ENCODE measurements at places on chromosomes 1 and 21.

- no peak for DNase-seq
Observed at GRCh38 chr21:38639571-38640354, 141.5 kb upstream of the ERG start.

DNA sequence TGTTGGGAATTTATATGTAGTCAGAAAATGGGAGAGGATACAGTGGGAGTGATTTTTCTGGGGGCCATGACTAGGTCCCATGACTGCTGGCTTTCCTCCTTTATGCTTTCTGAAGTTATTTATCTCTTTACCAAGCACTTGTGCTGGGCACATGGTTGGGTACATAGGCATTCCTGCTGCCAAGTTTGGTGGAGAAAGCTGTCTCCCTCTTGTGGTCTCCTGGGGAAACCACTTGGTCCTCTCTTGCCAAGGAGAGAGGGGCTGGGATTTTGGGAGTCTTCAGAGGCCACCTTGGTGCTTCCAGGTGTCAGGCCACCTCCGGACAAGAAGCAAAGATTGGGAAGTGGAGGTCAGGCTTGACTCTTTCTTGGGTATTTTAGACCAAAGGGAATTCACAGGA lies 120.2 kb upstream of the KCNE2 start:
- no peak for DNase-seq

DNA sequence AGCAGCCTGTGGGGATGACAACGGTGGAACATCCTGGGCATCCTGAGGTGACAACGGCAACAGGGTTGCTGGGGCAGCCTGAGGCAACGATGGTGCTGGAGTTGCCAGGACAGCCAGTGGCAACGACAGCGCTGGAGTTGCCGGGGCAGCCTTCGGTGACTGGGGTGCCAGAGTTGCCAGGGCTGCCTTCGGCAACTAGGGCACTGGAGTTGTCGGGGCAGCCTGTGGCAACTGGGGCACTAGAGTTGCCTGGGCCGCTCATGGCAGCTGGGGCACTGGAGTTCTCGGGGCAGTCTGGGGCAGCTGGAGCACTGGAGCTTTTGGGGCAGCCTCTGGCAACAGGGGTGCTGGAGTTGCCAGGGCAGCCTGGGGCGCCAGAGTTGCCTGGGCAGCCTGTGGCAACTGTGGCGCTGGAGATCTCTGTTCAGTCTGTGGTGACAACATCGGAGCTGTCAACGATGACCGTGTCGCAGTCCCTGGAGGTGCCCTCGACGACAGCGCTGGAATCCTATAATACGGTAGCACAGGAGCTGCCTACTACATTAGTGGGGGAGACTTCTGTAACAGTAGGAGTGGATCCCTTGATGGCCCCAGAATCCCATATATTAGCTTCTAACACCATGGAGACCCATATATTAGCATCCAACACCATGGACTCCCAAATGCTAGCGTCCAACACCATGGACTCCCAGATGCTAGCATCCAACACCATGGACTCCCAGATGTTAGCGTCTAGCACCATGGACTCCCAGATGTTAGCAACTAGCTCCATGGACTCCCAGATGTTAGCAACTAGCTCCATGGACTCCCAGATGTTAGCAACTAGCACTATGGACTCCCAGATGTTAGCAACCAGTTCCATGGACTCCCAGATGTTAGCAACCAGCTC lies 8.2 kb downstream of the SON start:
- no peak for DNase-seq

- no peak for DNase-seq
Observed at GRCh38 chr1:67226688-67227087, 60.4 kb downstream of the IL23R start.

GRCh38 chr1:33363470-33363861 lies 42.6 kb upstream of the A3GALT2 start:
- no peak for DNase-seq

DNA sequence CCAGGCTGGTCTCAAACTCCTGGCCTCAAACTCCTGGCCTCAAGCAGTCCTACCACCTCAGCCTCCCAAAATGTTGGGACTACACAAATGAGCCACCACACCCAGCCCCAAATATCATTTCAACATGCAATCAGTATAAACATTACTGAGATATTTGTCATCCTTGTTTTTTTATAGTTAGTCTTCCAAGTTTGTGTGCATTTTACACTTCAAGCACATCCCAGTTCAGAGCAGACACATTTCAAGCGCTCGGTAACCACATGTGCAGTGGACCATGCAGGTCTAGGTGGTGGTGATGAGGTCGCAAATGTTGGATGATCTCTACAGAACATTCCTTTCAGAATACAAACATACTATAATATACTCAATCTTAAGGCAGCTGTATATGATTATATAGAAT lies 23.8 kb upstream of the APP start:
- DNase-seq: no peak

- no peak for DNase-seq
Observed at GRCh38 chr21:40660461-40660860, 186.5 kb downstream of the DSCAM start.

DNA sequence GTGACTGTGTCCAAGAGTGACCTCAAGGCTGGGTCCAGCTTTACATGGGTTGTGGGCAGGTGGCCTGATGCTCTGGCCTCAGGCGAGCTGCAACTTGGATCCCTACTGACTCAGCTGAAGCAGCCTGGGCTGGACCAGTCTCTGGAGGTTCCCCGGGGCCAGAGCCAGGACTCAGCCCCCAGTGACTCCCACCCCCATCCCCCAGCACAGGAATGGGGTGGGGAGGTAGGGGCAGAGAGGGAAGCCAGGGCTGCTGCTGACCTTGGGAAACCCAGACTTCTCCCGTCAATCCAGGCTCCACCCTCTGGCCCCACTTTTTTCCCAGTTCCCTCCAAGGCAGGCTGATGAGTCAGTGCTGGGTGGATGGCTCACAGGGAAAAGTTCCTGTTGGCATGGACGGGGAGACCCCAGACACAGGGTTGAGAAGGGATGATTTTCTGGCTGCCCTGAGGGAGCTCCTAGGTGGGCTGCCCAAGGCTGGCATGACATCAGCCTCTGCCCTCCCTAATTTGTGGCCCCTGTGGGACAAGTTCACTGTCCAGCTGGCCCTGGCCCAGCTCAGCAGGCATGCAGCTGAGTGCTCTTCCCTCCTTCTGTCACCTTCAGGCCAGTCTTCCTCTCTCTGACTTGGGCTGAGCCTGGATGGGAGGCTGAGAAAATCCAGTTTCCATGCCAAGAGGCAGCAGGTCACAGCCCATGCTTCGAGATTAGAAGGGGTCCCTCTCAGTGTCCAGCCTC lies 2.2 kb downstream of the ZC3H12A start:
- no peak for DNase-seq

- DNase-seq: no peak
Observed at GRCh38 chr21:38958940-38959691, 153.4 kb downstream of the ETS2 start.

DNA sequence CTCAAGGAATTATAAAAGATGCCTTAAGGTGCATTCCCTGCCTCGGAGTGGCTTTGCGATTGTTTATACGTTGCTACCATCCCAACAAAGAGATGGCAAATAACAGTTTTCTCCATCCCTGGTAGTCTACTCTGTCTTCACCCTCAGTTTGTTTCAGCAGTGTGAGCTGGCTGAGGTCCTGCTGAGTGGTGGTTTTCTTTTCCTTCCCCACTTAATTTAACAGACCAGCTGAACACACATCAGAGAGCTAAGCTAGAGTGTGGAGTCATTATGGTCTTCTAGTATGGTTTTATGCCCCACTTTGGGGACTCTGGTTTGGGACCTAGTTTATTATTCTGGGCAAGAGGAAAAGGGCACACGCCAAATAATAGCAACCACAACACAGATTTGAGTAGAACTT lies 2.2 kb downstream of the PIGV start:
- no peak for DNase-seq

DNA sequence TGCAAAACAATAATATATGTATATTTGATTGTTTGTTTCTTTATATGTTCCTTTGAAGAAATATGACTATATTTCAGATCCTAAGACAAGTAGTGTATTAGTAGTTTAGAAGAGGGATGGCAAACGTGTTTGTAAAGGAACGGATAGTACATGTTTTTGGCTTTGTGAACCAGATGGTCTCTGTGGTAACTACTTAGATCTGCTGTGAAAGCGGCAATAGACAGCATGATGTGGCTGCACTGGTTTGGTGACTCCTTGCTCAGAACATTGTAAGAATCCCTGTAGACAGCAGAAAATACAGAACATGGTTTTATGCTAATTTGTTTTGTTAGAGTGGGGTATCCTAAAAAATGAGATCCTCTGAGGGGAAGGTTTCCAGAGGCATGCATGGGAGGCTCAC lies 3.1 kb downstream of the ACADM start:
- DNase-seq: no peak

GRCh38 chr1:35524106-35524505 lies 33.1 kb downstream of the KIAA0319L start:
- no peak for DNase-seq

DNA sequence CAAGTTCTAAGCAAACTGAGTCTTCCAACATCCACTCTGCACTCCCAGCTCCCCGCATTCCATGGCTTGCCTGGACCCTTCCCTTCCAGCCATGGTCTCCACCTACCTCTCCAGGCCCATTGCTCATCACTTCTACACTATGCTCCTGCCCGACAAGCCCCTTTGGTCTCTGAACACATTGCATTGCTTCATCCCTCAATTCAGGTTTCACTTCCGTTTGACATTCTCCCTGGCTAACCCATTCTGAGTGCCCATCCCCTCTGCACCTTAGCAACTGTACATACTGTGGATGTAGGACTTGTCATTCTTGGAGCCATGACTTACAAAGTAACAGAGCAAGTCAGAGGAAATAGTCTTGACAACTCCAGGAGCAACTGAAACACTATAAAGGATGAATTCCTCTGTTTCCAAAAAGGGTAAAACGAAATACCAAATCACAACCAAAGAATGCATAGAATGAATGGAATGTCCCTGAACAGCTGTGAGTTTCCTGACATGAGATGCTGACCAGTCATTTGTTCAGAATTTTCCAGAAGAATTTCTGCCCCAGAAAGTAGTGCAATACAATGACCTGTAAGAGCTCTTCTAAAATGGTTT lies 66.7 kb downstream of the KCNJ6 start:
- DNase-seq: no peak

DNA sequence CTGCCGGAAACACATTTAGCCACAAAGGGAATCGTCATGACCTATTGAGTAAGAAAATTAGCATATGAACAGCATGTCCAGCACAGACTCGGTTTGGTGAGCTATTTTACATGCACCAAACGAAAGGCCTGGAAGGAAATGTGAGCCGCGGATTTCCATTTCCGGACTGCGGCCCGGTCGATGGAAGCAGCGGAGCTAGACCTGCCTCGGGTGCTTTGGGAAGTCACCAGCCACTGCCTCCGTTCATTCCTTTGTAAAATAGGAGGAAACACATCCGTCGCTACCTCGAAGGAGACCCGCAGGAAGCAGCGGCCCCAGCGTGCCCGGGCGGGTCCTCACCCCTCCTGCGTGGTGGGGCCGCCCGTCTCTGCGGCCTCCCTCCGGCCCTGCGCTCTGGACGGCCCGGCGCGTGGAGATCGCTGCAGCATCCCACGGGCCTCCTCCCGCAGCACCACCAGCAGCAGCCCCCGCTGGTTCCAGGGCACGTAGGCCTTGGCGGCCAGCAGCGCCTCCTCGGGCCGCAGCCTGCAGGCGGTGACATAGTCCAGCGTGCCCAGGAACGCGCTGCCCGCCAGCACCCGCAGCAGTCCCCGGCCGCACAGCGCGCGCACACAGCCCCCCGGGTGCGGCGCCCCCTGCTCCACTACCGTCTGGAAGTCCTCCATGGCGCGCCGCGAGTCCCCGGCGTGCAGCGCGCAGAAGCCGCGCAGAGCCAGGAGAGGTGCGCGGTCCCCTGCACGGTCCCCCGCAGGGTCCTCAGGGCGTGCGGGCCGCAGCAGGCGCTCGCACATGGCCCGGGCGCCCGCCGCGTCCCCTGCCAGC lies 12.1 kb downstream of the TTC34 start:
- no peak for DNase-seq

Data from activated T-cell treated with anti-CD3 and anti-CD28 coated beads for 24 hours (primary cell).